ENCODE measurements at places on chromosomes 4 and X. TPM values are rescaled to one million over a fixed set of nuclear protein-coding genes. Genes with fewer than 3 reads are reported as not detected.

Gene SLC6A8
- polyA plus RNA-seq = 1.3 TPM

Gene RHOXF2
- polyA plus RNA-seq = not detected

DNA sequence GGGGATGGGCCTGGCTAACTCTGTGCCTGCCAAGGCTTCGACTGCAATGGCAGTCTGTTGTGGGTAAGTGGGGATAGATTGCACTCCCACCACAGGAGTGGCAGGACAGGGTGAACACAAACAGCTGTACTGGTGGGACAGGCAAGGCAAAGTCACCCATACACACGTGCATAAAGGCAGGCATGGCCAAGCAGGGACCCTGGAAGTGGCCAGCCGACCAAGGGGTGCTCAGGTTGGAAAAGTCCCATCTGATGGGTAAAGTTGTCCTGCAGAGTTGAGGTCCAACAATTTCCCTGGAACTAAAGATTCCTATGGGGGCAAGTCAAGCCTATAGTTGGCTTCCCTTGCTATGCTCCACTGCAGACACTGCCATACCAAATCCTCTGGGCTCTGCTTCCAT is 1961.9 kb upstream of the ADGRL3 start:
- no peak for DNase-seq
- H3K4me3 ChIP-seq = no peak overlapping the region
- no peaks in the 10 kb centered on the region for H3K27me3 ChIP-seq
- H3K36me3 ChIP-seq = no peaks in the 10 kb centered on the region

Gene FGF13
- polyA plus RNA-seq = not detected

DNA sequence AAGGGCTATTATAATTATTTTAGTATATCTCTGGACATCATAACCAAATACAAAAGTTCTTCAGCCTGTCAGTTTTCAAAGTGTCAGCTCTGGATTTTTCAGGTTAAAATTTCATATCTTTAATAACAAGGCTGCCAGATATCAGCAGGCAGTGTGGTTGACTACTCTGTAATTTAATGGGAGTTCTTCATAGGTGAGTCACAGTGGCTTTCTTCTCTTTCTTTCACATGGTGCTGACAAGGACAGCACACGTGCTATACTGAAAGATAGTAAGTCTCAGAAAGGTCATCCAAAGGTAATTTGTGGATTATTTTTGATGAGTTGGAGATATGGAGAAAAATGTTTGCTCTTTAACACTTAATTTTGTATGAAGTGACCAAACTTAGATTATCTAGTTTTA is 43.2 kb downstream of the GALNT7 start:
- H3K4me1 ChIP-seq = no peaks in the 10 kb centered on the region
- H3K27me3 ChIP-seq = no peaks in the 10 kb centered on the region
- no peak overlapping the region for H3K27ac ChIP-seq
- no peaks in the 10 kb centered on the region for H3K36me3 ChIP-seq
- no peak overlapping the region for H3K4me3 ChIP-seq

GRCh38 chr4:97720869-97721432 is 422.3 kb downstream of the STPG2 start:
- no peaks in the 10 kb centered on the region for H3K36me3 ChIP-seq
- no peaks in the 10 kb centered on the region for H3K4me1 ChIP-seq
- H3K27ac ChIP-seq = no peak overlapping the region
- H3K4me3 ChIP-seq = no peak overlapping the region

- H3K27me3 ChIP-seq = no peaks in the 10 kb centered on the region
- H3K4me1 ChIP-seq = no peaks in the 10 kb centered on the region
- no peak for DNase-seq
- H3K36me3 ChIP-seq = peaks cover 13% of the 10 kb centered on the region
- no peak overlapping the region for H3K27ac ChIP-seq
Measured at GRCh38 chrX:150792949-150793527, 99.8 kb downstream of the MTMR1 start.

DNA sequence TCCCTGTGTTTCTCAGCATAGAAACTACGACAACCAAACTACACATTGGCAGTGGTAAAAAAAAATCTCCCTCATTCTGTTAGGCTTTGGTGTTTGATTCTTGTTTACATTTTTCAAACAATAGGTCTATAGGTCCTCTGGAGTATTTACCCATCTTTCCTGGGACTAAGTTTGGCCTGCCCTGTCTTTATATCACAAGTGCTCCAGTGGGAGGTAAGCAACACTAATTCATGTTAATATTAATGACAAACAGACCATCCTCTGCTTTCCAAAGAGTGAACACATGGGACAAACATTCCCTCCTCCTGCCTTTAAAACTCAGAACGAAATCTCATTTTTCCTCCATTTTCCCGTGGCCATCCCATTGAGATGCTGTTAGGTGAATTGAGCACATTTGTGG is 514.1 kb upstream of the INTU start:
- H3K27ac ChIP-seq = no peak overlapping the region
- no peak overlapping the region for H3K4me3 ChIP-seq
- H3K27me3 ChIP-seq = no peaks in the 10 kb centered on the region

Gene ADH1C
- not detected for polyA plus RNA-seq

DNA sequence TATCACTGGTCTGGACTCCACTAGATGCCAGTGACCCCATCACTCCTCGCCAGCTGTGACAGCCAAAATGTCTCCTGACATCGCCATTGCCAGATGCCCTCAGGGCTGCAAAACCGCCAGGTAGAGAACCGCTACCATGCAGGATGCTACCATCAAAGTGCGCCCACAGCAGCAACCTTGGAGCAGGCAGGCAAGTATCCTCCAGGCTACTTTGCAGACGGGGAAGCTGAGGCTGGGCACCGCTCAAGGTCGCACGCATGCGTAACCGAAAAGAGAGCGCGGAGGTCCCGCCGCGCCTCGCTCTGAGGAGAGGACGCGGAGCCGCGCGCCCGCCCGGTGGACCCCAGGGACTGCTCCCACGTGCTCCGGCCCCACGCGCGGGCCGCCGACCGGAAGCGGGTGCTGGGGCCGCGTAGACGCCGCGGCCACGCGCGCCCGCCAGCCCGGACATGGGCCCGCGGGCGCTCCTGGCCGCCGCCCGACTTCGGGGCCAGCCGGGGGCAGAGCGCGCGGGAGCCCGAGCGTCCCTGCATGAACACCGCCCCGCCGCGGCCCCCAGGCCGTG is at the start of gene STS:
STS (plus strand) TSS at position 300 of the 565 bp plus-strand sequence. CDS start 105,488 bp downstream, outside the sequence.
- no peaks in the 10 kb centered on the region for H3K36me3 ChIP-seq
- H3K27ac ChIP-seq = peak within 1 kb of the TSS; percentile 76
- peaks cover 10% of the 10 kb centered on the region for H3K4me1 ChIP-seq
- no peaks in the 10 kb centered on the region for H3K27me3 ChIP-seq
- DNase-seq = no peak

DNA sequence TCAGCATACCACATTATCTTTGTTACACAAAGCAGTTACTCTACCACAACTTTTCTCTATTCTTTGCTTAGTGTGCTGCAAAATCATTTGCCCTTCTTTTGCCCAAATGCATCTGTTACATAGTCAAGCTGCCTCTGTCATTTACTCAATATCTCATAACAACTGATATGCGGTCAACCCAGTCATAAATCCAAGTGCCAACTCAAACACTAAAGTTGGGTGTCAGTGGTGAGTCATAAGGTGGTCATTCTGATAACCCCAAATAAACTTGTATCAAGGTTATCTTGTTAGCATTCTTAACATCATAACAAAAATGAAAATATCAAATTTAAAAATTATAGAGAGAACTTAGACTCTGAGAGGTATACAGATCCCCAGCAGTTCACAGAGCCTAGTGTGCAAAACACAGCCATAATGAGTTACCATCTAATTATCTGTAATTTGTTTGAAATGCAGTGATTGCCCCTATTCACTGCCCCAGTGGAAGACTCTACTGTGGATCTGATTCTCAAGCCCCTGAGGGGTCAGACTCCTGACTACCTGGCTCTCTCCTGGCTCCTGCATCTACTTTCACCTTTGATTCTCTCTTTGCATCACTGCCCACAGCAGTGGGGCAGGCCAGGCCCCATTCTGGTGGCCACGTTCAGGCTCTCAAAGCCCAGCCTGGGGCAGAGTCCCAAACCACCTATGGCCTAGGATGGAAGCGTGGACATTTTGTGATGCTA is 29.2 kb downstream of the TBC1D9 start:
- H3K36me3 ChIP-seq = no peaks in the 10 kb centered on the region
- DNase-seq = no peak
- peaks cover 52% of the 10 kb centered on the region for H3K4me1 ChIP-seq

GRCh38 chr4:181504924-181505323 is 738.3 kb upstream of the TENM3 start:
- no peaks in the 10 kb centered on the region for H3K4me1 ChIP-seq
- no peak overlapping the region for H3K4me3 ChIP-seq
- H3K27ac ChIP-seq = no peak overlapping the region
- H3K36me3 ChIP-seq = no peaks in the 10 kb centered on the region
- no peaks in the 10 kb centered on the region for H3K27me3 ChIP-seq

- H3K4me1 ChIP-seq = no peaks in the 10 kb centered on the region
- peaks cover 5% of the 10 kb centered on the region for H3K27me3 ChIP-seq
- H3K36me3 ChIP-seq = no peaks in the 10 kb centered on the region
- DNase-seq = peak; percentile 14
- H3K4me3 ChIP-seq = no peak overlapping the region
- H3K27ac ChIP-seq = no peak overlapping the region
Measured at GRCh38 chr4:176309046-176309445, 10.7 kb upstream of the SPCS3 start.

Gene SLC10A4
- 0.07 TPM for polyA plus RNA-seq

GRCh38 chr4:88008122-88008742 is 797 bp downstream of the PKD2 start:
- no peak overlapping the region for H3K27ac ChIP-seq
- H3K27me3 ChIP-seq = no peaks in the 10 kb centered on the region
- H3K4me1 ChIP-seq = peaks cover 14% of the 10 kb centered on the region
- peak overlapping the region; percentile 41 for H3K4me3 ChIP-seq
- no peaks in the 10 kb centered on the region for H3K36me3 ChIP-seq

GRCh38 chr4:67051000-67051789 is 494.1 kb downstream of the CENPC start:
- H3K27ac ChIP-seq = no peak overlapping the region
- no peaks in the 10 kb centered on the region for H3K36me3 ChIP-seq
- no peaks in the 10 kb centered on the region for H3K4me1 ChIP-seq
- no peak overlapping the region for H3K4me3 ChIP-seq
- no peak for DNase-seq

GRCh38 chr4:17241835-17242234 is 270.1 kb downstream of the QDPR start:
- DNase-seq = no peak
- H3K36me3 ChIP-seq = no peaks in the 10 kb centered on the region
- no peaks in the 10 kb centered on the region for H3K27me3 ChIP-seq
- no peak overlapping the region for H3K27ac ChIP-seq
- no peak overlapping the region for H3K4me3 ChIP-seq

GRCh38 chr4:113012122-113012725 is 37.2 kb upstream of the ANK2 start:
- H3K27me3 ChIP-seq = no peaks in the 10 kb centered on the region
- no peak for DNase-seq
- no peaks in the 10 kb centered on the region for H3K36me3 ChIP-seq
- no peak overlapping the region for H3K27ac ChIP-seq
- no peaks in the 10 kb centered on the region for H3K4me1 ChIP-seq
- H3K4me3 ChIP-seq = no peak overlapping the region

DNA sequence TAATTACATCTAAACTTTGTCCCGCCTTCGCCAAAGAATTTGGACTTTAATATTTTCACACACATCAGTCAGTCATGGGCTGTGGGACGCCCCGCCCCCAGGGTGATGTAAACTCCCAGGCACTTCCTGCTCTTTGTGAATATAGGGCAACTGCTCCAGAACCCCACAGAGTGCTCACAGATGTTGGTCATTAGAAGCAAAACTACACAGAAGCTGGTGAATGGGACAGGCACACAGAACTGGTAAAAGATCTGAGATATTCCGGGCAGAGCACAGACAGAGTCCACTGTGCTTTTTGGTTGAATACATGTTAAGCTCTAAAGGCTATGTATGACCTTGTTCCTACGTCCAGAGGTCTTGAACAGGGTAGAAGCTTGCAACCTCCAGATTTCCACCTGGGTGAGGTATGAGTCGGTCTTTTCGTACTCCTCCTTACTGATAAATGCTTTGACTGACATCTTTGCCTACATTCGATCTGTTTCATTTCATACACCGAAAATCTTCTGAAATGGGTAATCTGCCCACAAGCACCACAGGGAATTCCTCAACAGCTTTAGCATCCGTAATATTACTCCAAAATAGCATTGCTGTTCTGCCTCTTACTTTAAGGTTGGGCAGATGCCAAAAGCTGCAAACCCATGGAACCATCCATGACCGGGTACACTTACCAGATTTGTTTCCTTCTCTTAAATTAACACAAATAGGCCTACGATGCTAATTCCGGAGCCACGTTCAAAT is 144.6 kb downstream of the AMELX start:
- no peak for DNase-seq
- no peak overlapping the region for H3K4me3 ChIP-seq
- no peaks in the 10 kb centered on the region for H3K27me3 ChIP-seq
- H3K27ac ChIP-seq = no peak overlapping the region

DNA sequence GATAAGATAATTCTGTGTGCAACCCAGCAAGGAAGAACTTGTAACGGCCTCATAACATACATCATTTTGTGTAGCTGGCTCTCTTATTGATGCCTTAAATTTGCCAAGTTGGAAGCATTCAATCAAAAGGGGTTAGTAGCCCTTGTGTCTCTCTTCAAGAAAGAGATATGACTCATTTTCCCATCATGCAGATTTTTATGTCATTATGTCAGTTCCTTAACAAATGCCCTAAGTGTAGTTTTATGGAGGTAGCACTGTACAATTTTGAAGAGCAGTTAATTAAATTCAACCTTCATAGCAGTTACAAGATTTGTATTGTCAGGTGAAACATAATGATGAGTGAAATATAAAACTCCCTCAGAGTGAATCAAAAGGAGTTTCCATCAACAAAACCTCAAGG is 215.6 kb downstream of the GRIA3 start:
- H3K27ac ChIP-seq = no peak overlapping the region
- H3K4me3 ChIP-seq = no peak overlapping the region
- no peak for DNase-seq
- no peaks in the 10 kb centered on the region for H3K4me1 ChIP-seq

DNA sequence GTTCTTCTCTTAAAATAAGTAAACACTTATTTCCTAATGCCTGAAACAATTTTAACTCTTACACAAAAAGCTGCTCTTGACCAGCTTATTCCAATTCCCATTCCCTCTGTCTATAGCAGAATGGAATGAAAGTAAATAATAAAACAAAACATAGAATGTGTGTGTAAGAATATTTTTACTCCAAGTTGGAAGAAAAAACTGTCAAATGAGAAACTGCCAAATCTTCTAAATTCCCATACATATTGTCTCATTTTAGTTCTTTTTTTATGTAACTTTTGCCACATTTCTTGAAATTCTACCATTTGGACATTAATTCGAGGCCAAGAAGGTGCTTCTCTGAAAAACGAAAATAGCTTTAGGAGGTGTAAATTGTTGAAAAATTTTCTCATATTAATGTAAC is 477.1 kb downstream of the FAT4 start:
- no peak overlapping the region for H3K4me3 ChIP-seq
- no peaks in the 10 kb centered on the region for H3K27me3 ChIP-seq
- no peaks in the 10 kb centered on the region for H3K4me1 ChIP-seq
- H3K27ac ChIP-seq = no peak overlapping the region
- H3K36me3 ChIP-seq = no peaks in the 10 kb centered on the region
- no peak for DNase-seq

Gene XAGE2
- not detected for polyA plus RNA-seq

- H3K4me1 ChIP-seq = peaks cover 25% of the 10 kb centered on the region
- H3K27ac ChIP-seq = no peak overlapping the region
- no peak overlapping the region for H3K4me3 ChIP-seq
- H3K36me3 ChIP-seq = no peaks in the 10 kb centered on the region
- peaks cover 56% of the 10 kb centered on the region for H3K27me3 ChIP-seq
Measured at GRCh38 chr4:84503495-84504437, 4.7 kb upstream of the NKX6-1 start.

- H3K4me1 ChIP-seq = no peaks in the 10 kb centered on the region
- no peak overlapping the region for H3K4me3 ChIP-seq
- DNase-seq = no peak
- H3K36me3 ChIP-seq = no peaks in the 10 kb centered on the region
- no peaks in the 10 kb centered on the region for H3K27me3 ChIP-seq
Measured at GRCh38 chr4:22345055-22345454, 170.8 kb downstream of the ADGRA3 start.
